NB4 (cell line): ENCODE measurements at places on chromosomes 3 and 15.

- no peak for DNase-seq
Measured at GRCh38 chr15:45993072-45993471, 358.2 kb downstream of the SQOR start.

DNA sequence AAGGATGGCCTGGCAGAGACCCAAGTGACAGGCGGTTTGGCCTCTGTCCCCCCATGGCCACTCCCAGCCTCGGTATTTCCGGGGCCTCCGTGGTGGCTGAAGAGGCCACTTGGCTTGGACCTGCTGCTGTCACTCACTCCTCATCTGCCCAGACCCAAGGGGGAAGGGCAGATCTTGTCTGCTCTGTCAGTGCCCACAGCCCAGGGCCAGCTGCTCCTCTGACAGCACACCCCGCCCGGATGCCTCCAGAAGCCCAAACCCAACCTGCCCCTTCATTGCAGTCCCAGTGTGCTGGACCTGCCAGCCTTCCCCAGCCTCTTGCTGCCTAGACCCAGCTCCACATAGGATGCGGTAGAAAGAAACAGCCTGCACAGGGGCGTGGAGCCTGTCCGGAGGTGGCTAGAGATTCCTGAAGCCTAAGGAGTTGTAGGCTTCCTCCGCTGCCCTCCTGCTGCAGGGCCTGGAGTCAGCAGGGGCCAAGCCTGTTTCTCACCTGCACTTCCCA, 52.0 kb downstream of the MAGEF1 start:
- no peak for DNase-seq

DNA sequence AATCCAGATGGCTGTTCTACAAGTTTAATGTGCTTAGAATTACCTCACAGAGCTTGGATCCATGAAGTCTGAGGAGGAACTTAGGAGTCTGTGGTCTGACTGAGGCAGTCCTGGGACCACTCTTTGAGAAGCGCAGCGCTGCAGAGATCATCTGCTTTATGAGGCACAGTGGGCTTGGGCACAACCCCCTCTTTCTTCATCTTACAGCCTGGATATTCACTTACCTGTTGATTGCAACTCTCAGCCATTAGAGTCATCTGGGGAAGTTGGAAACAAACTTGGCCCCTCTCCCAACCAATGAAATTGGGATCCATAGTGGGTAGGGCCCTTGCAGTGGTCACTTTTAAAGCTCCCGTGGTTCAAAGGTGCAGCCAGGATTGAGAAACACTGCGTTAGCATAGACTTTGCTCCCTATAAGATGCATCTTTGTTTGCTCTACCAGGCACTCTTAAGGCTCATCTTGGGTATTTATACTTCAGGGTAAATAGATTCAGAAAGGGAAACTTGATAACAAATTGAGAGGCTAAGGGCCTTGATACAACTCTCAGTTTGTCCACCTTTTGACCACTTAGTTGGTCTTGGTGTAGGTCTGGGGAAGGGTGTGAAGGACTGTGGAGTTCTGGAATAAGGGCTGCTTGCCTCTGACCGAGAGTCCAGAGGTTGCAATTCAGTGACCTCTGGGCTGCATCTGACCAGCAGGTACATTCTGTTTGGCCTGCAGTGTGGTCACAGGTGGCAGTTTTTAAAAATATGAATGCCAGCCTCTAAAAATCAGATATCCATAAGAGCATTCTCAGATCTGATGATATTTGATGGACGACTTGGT, 22.8 kb downstream of the FEM1B start:
- DNase-seq: no peak

DNA sequence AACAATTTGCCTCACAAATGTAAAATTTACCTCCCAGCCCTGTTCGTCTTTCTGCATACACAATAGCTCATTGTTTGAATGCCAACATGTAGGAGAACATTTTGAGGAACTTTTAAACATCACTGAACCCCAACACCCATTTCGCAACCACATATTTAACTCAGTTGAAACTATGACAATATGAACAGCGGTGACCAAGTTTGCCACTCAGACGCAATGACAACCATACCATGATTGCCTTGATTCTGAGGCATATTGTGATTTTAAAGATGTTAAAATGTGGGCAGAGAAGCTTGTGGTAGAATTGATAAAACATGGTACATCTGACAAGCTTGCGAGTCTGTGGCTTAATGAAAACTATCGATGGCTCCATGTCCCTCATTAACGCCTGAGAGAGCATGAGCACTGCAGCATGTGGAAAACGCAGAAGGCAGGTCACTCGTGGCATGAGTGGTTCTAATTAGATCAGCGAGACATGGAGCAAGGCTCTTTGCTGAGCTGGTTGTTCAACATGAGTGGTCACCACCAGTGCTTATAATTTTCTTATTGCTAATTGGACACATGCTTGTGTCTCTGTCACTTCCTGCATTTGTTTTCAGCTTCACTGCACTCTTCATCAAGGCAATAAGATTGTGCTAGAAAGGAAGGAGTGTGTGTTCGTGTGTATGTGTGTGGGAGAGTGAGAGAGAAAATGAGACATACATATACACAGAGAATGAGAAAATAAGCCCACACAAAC, 116.8 kb downstream of the CHST2 start:
- DNase-seq: peak; percentile 52

DNA sequence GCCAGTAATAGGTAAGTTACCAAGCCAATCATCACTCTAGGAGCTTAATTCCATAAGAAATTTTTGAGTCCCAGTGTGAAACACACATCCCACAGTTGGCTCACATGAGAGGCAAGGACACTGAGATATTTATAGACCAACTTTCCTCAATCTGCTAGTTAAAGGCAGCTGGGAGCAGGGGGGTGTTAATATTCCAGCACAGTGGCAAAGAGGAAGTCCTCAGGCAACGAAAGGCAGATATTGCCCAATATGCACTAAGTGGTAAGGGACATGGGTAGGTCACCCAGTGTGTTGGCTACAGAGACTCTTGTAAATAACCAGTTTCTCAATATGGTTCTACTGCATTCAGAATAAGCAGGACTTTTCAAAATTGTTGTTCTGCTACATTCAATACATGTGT, 61.0 kb downstream of the TOP2B start:
- DNase-seq: peak; percentile 88

DNA sequence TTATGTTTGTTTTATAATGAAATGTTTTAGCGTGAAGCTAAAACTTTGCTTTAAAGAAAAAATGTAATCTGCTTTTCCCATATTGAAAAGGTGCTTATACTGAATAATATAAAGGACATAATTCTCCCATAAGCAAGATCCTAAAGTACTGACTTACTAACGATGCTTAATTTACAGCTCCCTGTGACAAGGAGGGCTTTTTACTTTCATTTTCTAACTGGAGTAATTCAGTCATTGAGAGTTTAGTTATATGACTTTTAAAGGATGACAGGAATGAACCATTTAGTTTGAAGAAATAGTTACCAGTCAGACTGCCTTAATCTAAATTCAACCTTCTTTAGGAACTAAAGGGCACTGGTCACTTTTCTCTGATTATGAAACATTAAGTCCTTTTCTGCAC, 19.3 kb upstream of the ZPLD1 start:
- DNase-seq: no peak

- no peak for DNase-seq
Measured at GRCh38 chr3:77078279-77078678, 38.4 kb downstream of the ROBO2 start.

GRCh38 chr3:127044996-127045395, 62.1 kb downstream of the PLXNA1 start:
- no peak for DNase-seq

GRCh38 chr15:40871749-40872617, 2.1 kb downstream of the RHOV start:
- no peak for DNase-seq

DNA sequence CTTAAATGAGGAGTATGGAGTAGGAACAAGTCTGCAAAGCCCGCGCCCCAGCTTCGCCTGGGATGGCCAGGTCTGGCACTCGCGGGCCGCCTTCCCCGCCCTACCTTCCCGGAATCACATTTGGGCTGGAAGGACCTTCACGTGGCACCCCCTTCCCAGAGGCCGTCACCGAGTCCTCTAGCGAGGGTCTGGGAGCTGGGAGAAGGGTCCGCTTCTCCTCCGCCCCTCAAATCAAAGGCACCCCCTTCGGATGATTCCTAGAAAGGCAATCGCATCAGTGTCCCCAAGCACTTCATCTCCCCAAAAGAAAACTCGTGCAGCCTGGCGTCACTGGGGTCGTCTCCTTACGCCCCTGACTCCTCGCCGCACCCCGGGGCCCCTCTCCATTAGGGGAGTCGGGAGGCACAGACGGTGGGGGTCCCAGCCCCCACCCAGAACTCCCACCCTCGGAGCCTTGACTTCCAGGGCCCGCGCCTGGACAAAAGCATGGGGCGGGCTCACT, 380 bp downstream of the MYLK start:
- DNase-seq: no peak

DNA sequence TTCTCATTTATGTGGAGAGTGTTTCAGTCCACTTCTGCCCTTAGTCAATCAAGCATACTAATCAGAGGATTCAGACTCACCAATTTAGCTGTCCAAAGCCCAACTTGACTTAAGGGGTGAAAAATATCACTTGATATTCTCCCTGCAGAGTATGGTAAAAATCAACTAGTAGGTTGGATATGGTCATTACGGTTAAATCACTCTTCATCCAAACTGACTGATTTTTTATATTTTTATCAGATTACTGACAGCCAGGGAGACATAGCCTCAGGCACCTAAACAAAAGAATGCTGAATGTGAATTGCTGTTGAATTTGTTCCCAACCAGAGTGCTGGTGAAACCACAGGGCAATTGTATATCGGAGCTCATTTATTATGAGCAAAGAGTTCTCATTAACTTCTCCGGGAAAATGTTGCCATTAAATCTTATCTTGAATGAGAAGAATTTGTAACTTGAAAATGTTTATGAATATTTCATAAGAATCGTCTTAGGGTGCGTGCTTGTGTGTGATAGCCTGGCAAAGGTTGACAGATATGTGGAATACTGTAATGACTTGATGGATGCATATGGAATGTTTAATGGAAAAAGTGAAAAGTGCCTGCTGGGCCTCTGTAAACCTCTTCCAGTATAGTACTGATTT, 411.2 kb downstream of the NAALADL2 start:
- DNase-seq: no peak

DNA sequence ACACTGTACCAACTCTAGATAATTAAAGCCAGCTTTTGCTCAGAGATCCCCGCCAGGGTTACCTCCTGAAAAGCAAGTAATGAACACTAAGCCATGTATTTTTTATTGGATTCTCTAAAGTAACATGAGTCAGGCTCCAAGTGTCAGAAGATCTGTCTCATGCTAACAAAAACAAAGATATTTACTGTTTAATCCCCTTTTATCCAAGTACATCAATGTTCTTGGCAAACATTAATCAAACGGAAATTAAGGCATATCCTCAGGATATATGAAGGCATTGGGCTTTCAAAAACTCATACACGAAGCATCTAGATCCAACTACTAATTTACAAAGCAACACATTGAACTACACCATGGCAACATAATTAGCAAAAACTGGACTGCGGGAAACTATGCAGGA, 37.2 kb downstream of the MYO5A start:
- DNase-seq: no peak

DNA sequence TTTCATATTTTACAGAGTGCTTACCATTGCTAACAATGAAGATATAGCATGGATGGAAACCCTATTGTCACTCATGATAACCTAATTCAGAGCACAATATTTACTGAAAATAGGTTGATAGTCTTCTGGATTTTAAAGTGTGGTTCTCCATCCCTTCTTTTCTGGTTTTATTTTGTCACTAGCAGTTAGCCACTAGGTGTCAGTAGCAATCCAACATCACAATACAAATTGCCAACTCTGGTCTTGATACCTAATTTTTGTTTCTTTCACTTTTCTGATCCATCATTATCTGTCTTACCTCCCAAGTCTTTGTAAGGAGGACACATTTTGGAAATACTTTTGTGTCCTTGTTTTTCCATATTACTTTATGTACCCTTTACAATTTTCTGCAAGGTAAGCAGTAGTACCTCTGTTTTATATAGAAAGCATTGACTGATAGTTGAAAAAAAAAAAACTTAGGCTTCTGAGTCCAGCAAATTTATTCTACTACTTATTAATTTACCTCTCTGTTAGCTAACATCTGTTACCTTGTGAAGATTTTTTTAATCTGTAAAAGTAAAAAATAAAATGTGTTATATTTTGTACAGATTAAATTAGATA, 28.3 kb upstream of the CRYBG3 start:
- DNase-seq: peak; percentile 63

DNA sequence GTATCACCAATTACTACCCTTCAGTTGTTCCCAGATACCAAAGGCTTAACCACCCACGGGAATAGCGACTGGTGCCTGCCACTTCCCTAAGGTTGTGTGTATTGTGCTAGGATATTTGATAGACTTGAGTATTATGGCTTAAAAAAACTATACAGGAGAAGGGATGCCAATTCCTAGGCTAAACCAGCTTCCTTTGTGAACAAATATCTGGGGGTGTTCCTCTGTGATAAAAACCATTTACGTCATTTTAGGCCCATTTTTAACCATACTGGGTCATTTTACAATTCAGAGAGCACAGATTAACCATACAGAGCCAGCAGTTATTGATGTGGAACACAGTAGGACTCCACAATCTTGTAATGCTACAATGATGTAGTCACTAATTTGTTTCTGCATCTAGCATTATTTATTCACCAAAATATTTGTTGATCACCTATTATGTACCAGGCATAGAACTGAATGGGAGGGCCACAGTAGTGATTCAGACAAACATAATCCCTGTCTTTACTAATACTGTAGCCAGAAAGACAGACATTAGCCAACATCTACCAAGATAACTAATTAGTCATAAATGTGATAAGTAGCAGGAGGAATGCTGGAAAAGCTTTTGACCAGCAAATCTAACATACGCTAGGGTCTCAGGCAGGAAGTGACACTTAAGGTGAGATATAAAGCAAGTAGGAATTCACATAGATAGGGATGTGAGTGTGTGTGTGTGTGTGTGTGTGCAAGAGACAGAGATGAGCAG, 184.8 kb downstream of the MECOM start:
- no peak for DNase-seq

DNA sequence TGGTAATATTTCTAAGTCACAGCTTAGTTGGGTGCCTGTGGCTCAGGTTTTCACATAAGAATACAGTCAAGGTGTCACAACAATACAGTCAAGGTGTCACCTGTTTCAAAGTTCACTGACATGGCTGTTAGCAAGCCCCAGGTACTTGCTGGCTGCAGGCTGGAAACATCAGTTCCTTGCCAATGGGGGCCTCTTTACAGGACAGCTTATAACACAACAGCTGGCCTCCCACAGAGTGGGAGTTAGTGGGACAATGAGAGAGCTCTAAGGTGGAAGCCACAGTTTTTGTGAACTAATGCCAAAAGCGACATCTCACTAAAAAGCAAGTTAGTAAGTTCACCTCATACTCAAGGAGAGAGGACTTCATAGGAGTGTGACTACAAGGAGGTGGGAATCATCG, 45.4 kb downstream of the GPR156 start:
- no peak for DNase-seq
